Astrocyte of the hippocampus (primary cell): ENCODE measurements at places on chromosomes 1 and 21.

GRCh38 chr1:109947582-109948284 lies 36.8 kb upstream of the AHCYL1 start:
- no peak for DNase-seq

DNA sequence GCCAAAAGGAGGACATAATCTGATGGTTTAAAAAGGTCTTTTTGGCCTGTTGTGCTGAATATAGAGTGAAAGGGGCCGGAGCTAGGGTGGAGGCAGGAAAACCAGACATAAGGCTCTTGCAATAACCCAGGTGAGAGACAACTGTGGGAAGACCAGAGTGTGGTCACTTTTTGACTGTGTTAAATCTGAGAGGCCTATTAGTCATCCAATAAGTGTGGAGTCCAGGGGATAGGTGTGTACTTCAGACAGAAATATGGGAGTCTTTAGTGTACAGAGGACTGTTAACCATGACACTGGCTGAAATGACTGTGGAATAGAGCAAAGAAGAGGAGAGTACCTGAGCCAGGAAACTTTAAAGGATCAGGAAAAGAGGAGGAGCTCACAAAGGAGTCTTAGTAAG lies 89.3 kb downstream of the VAV3 start:
- DNase-seq: no peak

DNA sequence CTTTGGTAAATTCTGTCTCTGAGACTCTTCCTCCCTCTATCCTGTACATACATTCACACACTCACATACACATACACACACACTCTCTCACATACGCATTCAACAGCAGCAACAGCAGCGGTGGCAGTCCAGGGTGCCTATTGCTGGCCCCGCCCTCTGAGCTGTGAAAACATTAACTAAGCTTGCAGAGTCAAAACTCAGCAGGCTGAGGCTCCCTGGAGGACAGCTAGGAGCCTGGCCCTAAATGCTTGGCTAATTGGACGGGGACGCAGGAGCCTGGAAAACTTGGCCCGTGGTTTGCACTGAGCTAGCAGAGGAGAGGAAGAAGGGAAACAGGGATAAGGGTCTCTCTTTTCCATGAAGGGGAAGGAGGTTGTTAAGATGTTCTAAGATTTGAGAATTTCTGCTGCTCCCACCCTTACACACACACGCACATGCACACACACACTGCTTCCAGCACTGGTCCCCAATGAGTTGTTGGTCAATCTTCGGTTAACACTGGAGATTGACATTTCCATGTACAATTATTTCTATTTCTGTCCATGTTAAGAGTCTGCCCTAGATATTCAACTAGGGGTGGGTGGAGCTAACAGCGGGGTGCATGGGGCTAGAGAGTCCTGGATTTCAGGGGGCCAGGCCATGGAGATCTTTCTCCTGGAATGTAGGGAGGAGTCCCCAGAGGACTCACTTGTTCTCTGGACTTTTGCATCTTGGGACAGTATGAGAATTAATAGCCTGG lies 94.2 kb downstream of the PLXNA2 start:
- no peak for DNase-seq

GRCh38 chr1:94004924-94005323 lies 95.7 kb upstream of the GCLM start:
- DNase-seq: peak; percentile 29

DNA sequence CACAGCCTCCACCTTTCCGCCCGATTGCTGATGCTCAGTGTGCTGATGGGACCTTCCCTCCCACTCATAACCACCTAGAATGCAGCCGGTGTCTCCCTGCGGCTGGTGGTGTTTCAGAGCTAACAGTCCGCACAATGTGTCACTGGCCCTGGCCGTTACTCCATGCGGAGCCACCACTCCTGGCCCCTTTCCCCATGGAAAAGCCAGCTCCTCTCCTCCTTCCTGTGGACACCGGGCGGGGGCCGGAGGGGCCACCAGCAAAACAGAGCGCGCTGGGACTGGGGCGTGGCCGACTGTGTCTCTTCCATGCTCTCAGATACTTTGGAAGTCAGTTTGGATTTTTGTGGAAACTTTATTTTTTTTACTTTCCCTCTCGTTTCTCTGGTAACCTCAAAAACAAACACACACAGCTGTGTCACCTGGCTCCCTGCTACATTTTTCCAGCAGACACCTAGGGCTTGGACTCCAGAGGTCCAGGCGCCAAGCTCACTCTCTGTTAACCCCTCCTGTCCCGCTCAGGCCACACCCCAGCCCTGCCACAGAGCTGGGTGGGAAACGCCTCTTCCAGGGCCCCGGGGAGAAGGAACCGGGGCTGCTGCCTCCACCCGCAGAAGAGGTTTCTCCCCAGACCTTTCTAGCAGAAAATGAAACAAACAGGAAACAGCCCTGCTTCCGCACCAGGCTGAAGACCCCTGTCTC lies 32.5 kb upstream of the COL6A2 start:
- DNase-seq: peak; percentile 81

GRCh38 chr21:32391755-32392154 lies 1.1 kb downstream of the URB1 start:
- DNase-seq: no peak

GRCh38 chr1:209207701-209208286 lies 375.7 kb upstream of the CAMK1G start:
- peak; percentile 91 for DNase-seq

GRCh38 chr1:230028602-230029223 lies 38.3 kb upstream of the GALNT2 start:
- DNase-seq: no peak

DNA sequence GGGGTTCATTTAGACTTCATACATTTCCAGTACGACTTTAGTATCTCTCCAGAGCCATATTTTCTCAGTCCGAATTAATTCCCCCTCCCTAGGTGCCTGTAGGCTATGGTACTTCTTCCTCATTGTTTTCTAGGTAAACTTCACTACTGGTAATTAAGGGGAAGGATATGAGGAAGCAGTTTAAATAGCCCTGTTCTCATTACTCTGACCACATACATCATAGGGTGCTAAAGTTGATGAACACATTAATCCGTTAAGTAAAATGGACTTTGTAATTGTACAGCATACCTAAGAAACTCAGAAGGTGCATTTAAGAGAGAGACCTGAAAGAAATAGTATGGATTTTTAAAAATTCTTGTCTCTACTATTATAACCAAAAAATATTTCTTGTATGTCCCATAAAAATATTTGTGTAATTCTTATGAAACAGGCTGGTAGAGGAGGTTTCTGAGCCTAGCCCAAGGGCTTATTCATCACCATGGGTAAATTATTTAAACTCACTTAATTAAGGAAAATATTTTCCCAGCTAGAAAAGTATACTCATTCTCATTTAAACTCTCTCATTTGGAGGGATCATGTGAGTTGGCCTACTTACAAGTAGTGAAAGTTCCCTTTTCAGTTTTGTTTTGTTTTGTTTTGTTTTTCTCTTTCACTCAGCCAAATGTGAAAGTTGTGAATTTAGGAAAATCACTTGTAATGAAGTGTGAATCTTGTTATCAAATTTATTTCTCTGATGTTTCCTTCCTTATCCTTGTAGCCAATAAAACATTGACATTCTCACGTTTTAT lies 2.0 kb downstream of the PRMT6 start:
- no peak for DNase-seq

- no peak for DNase-seq
Observed at GRCh38 chr1:30613188-30613587, 110.2 kb downstream of the MATN1 start.

DNA sequence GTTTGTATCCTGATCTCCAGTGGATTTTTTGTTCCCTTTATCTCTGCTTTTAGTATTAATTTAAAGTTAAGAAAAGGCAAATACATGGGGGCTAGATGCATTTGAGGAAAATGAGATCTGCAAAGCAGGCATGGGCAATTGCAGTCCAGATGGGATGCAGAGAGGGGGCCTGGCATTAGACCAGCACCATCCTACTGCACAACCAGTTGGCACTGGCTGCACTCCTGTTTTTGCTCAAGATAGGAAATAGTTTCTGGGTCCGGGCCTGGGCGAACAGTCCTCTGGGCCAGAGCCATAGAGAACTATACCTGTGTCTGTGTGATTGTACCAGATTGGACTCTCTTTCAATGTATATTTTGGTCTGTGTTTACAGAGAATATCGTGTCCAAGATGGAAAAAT lies 34.0 kb upstream of the LEPR start:
- DNase-seq: no peak

- peak; percentile 92 for DNase-seq
Observed at GRCh38 chr1:204417074-204417997, 5.7 kb upstream of the PPP1R15B start.

- DNase-seq: no peak
Observed at GRCh38 chr1:16458831-16459230, 18.3 kb downstream of the NECAP2 start.

GRCh38 chr1:147109041-147109440 lies 63.2 kb downstream of the PRKAB2 start:
- DNase-seq: no peak

DNA sequence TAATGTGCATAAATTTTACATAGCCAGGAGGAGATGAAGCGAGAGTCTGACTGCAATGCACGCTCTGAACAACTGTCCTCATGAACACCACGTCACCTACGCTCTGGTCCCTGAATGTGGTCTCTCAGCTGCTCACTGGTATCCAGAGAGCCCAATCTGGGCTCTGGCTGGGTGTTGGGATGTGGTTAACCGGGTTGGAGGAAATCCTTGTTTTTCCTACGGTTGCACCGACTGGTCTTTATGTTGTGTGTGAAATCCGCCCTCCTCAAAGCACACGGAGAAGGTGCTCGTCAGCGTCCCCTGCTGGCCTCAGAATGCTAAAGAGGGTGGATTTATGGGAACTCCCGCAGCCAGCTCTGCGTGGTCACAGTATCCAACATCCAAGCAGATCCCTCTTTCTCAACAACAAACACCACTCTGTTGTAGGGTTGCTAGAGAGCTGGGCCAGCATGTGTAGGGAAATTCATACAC lies 51.8 kb upstream of the FAM89A start:
- no peak for DNase-seq

DNA sequence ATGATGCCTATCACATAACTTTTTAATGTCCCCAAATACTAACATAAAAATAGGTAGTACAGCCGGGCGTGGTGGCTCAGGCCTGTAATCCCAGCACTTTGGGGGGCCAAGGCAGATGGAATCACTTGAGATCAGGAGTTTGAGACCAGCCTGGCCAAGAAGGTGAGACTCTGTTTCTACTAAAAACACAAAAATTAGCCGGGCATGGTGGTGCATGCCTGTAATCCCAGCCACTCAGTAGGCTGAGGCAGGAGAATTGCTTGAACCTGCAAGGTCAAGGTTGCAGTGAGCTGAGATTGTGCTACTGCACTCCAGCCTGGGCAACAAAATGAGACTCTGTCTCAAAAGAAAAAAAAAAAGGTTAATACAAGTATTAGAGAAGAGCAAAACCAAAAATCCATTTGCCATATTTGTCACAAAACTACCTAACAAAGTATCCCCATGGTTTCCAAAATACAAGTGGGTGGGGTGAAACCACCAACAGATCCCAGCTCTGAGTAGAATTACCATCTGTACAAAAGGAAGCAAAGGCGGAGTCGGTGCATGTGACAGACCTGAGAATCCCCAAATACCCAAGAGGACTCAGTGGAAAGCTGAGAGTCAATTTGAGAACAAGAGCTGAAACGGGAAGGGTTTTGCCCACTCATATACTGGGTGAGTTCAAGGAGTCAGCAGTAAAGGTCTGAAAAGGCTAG lies 113.2 kb downstream of the TOMM20 start:
- no peak for DNase-seq

- no peak for DNase-seq
Observed at GRCh38 chr1:234968451-234968850, 160.2 kb downstream of the TOMM20 start.

GRCh38 chr1:1398677-1399186 lies 403 bp downstream of the CCNL2 start:
- DNase-seq: no peak

GRCh38 chr1:14726606-14727005 lies 128.1 kb downstream of the KAZN start:
- no peak for DNase-seq

DNA sequence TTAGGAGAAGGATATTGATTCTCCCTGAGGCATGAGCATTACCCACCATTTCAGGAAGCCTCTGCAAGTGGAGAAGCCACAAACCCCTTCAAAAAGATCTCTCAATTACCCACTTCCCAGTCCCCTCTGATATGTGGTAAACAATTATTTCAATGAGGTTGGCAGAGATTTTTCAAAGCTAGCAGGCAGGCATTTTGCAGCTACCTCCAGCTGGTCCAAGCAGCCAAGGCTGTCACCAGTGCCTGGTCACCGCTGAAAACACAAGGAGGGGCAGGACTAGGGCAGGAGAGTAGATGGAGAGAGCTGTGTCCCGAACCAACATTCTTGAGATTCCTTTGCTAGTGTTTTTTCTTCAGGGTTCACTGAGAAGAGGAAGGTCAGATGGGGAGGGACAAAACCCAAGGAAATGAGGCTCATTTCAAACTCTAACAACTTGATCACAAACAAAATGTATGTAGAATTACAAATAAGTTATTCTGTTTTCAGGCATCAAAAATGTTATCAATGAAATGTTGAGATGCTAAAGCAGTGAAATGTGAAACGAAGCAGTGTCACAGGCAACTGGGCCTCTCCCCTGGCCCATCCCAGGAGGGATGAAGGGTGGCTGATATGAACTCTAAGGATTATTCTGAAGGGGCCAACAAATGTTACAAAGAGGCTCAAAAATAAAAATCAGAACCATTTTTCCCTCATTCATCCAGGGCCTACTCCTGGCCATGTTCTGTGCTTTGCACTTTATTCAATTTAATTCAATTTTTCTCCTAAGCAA lies 22.3 kb downstream of the APP start:
- DNase-seq: peak; percentile 68

DNA sequence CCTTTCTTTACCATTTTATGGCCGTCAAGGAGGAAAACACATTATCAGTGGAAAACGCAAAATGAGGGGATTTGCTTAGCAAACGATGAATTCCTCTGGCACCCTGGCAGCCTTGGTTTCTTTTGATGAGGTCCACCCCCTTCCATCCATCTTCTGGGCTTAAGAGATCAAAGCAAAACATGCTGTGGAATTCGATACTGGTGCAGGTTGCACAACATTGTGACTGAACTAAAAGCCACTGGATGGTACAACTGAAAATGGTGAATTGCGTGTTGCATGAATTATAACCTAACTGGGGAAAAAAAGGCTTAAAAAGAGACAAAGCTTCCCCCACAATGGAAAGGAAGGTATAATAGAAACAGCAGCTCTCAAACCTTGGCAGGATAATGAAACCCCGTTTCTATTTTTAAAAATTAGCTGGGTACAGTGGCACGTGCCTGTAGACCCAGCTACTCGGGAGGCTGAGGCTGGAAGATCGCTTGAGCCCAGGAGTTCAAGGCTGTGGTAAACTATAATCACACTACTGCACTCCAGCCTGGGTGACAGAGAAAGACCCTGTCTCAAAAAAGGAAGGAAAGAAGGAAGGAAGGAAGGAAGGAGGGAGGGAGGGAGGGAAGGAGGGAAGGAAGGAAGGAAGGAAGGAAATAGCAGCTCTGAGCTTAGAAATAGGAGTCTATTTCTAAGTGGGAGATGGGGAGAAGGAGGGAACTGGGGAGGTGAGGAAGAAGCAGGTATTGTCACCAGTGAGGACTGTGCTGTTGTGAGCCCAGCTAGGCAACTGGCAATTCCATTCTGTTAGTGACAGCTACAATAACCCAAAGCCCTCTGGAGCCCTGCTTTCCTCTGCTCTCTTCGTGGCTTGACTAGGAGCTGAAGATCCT lies 29.0 kb upstream of the LGALS8 start:
- DNase-seq: peak; percentile 58
